ENCODE measurements at places on chromosomes 6 and 20.
A peak's percentile ranks its signal among the peaks of the same experiment; 100 is the strongest.

DNA sequence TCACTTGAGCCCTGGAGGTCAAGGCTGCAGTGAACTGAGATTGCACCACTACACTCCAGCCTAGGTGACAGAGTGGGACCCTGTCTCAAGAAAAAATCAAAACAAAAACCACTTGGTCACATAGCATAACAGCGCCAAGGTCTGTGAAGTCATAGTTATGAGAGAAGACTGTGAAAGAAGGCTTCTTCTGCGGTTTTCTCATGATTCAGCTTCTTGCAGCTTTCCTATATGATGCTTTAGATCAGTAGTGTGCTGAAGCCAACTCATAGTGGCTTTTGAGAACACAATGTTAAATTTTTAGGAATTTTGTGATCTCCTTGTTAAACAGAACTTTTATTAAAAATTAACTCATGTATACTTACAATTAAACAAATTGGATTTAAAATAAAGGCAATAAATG is 136.2 kb upstream of the GLP1R start:
- no peaks in the 10 kb centered on the region for H3K36me3 ChIP-seq
- H3K27me3 ChIP-seq: no peaks in the 10 kb centered on the region
- no peak for DNase-seq
- no peak overlapping the region for H3K27ac ChIP-seq
- no peak overlapping the region for H3K4me3 ChIP-seq
- H3K4me1 ChIP-seq: no peaks in the 10 kb centered on the region

- H3K4me1 ChIP-seq: peaks cover 7% of the 10 kb centered on the region
- no peaks in the 10 kb centered on the region for H3K36me3 ChIP-seq
- peak overlapping the region; percentile 25 for H3K4me3 ChIP-seq
- H3K27me3 ChIP-seq: no peaks in the 10 kb centered on the region
- peak; percentile 51 for DNase-seq
These were observed 114.6 kb downstream of the DLL1 start for GRCh38 chr6:170176136-170176897.

- no peak overlapping the region for H3K4me3 ChIP-seq
- no peak for DNase-seq
- H3K4me1 ChIP-seq: no peaks in the 10 kb centered on the region
- no peak overlapping the region for H3K27ac ChIP-seq
These were observed 153.0 kb downstream of the REV3L start for GRCh38 chr6:111329882-111330633.

GRCh38 chr6:72218125-72218524 is 331.8 kb downstream of the RIMS1 start:
- H3K27ac ChIP-seq: no peak overlapping the region
- no peak for DNase-seq
- H3K4me1 ChIP-seq: no peaks in the 10 kb centered on the region

DNA sequence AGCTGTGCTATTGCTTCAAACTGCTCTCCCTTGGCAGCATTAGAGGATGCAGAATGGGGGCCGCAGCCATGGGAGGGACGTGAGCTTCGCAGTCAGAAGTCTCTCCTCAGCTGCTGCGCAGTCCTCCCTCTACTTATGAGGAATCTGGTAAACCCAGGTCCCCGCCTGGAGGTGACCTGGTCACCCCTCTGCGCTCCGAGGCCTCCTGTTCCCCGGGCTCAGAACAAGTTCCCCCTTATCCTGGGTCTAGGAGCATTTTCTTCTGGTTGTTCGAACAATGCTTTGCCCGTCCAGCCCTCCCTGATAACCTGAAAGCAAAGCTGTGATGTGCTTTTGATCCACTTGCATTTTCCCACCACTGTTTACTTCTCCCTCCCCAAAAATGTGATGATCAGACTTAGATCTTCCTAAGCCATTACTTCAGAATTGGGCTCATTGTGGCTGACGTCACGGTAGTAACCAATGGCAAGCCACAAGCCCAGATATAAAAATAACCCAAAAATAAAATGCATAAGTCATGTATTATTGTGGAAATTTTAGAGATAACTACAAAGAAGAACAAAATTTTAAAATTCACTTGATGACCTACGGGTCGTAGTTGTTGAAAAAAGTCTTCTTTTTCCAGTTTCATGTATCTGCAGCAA is 80.7 kb downstream of the SERAC1 start:
- H3K4me3 ChIP-seq: no peak overlapping the region
- peak; percentile 62 for DNase-seq
- H3K4me1 ChIP-seq: peaks cover 8% of the 10 kb centered on the region
- H3K27me3 ChIP-seq: no peaks in the 10 kb centered on the region
- H3K36me3 ChIP-seq: no peaks in the 10 kb centered on the region
- peak overlapping the region; percentile 98 for H3K27ac ChIP-seq

DNA sequence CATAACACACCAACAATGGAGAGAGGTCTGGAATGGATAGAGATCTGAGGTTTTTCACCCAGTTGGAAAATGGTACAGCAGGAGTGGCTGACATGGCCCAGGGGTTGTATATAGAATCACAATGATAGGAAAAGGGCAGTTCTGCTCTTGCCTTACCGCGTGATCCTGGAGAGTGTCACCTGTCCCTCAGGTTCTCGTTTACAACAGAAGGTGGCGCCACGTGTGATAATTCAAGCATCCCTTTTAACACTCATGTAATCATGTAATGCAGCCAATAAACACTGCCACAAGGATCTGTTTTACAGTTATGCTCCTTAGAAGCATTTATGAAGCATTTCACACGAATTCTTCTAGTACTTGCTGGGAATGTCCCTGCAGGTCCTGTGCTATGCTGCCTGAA is 12.9 kb upstream of the WFDC2 start:
- H3K36me3 ChIP-seq: no peaks in the 10 kb centered on the region
- no peak overlapping the region for H3K27ac ChIP-seq
- H3K4me1 ChIP-seq: no peaks in the 10 kb centered on the region
- H3K27me3 ChIP-seq: no peaks in the 10 kb centered on the region

GRCh38 chr6:90110971-90111370 is 185.7 kb downstream of the BACH2 start:
- no peak for DNase-seq
- no peaks in the 10 kb centered on the region for H3K4me1 ChIP-seq
- H3K36me3 ChIP-seq: no peaks in the 10 kb centered on the region
- no peak overlapping the region for H3K4me3 ChIP-seq

DNA sequence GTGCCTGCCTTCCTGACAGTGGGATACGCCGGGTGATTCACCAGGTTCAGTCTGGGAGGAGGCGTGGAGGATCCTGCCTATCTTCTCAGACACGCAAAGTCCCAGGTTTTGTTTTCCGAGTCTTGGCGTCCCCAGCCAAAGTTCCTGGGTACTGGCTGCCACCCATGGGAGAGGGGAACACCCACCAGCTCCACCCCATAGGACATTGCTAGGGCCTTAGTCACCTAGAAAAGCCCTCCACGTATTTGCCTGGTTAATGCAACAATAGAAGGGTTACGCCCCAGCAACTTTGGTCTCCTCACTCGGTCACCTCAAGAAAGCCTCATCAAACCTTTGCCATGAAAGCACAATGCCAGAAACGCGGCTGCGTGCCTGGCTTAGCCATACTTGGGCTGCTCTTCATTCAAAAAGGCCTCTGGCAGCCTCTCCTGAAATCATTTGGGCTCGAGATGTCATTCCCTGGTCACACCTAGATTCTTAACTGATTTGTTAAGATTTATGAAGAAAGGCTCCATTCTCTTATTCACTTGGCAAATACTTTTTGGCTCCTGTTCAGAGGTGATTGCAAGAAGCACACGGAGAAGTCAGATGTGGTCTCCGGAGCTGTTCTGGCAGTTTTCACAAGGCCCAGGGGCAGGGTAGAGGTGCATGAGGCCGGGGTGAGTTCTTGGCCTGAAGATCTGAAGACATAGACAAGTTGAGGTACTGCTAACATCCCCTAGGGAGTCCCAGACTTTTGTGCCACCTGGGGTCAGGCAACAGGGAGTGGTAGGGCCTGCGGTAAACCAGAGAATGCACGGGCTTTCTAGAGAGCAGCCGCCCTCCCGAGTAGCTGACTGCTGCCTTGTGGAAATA is 35.5 kb upstream of the ZNF133 start:
- DNase-seq: no peak
- H3K4me1 ChIP-seq: no peaks in the 10 kb centered on the region
- H3K36me3 ChIP-seq: no peaks in the 10 kb centered on the region
- no peak overlapping the region for H3K27ac ChIP-seq

DNA sequence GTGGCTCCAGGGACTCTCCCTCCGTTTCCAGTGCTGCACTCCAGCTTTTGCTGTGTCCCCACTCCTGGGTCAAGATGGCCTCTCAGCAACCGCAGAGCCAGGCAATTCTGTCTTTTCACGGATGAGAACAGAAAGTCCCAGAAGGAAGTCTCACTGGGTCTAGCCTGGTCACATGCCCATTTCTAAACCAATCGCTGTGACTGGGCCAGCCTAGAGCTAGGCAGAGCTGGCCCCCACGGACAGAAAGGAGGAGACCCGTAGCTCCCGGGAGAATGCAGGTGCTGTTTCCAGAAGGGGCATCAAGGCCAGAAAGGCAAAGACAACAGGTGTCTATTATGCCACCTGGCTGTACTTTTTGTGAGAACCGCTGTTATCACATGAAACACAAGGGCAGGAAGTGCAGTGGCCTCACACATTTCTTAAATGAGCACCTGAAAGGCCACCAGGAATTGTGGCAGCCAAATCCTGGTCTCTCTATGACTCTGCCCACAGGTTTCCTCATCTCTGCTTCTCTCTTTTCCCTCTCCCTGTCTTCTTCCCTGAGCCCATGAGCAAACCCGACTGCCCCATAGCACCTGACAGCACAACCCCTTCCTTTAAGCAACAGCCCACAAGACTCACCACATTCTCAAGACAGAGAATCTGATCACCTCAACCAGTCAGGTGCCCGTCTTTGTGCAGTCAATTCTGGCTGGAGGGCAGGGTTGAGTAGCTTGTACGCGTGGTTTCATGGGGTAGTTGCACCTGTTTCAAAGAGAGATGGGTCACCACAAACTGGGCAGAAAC is 37.1 kb upstream of the B4GALT5 start:
- no peak overlapping the region for H3K27ac ChIP-seq
- DNase-seq: no peak
- no peaks in the 10 kb centered on the region for H3K36me3 ChIP-seq
- no peak overlapping the region for H3K4me3 ChIP-seq

DNA sequence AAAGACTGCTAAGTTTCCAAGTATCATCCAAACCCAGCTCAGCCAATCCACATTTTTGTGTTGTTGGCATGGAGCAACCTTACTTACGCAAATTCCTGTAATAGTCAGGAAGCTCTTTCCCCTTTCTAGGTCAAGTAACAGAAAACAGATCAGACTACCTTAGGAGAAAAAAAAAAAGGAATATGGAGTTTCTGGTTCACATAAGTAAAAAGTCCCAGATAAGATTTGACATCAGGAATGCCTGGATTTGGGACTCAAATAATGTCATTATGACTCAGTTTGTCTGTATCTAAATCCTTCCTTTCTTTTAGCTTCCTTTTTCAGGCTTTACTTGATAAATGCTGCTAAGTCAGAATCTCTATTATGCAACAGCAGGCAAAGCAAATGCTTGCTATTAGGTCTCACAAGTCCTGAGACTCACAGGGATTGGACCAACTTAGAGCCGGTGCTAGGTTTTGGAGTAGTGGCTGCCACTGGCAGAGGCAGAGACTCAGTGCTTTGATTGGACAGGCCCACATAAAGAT is 44.5 kb downstream of the NCOA7 start:
- no peaks in the 10 kb centered on the region for H3K27me3 ChIP-seq
- peaks cover 4% of the 10 kb centered on the region for H3K4me1 ChIP-seq
- H3K27ac ChIP-seq: no peak overlapping the region

GRCh38 chr6:52361414-52361944 is 472 bp upstream of the PAQR8 start:
- H3K27ac ChIP-seq: peak overlapping the region; percentile 81
- no peaks in the 10 kb centered on the region for H3K36me3 ChIP-seq
- no peaks in the 10 kb centered on the region for H3K27me3 ChIP-seq
- DNase-seq: peak; percentile 38
- H3K4me3 ChIP-seq: peak overlapping the region; percentile 80

DNA sequence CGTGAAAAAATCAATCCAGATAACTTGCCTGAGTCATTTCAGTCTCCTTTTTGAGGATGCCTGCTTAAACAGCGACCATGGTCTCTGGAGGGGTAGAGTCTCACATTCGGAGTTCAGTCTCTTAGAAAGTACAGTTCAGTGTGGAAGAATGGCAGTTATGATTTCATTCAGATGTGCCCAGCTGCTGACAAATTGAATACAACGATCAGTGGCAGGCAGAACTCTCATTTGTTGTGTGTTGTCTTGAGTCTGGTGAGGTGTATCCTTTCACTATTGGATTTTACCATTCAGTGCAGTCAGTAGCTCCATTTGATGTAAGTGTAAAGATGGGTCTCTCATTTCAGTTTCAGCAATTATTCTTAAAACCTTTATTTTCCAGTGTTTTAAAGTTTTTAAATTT is 639 bp upstream of the TULP4 start:
- H3K27me3 ChIP-seq: no peaks in the 10 kb centered on the region
- no peak overlapping the region for H3K27ac ChIP-seq
- H3K36me3 ChIP-seq: no peaks in the 10 kb centered on the region
- H3K4me3 ChIP-seq: no peak overlapping the region

DNA sequence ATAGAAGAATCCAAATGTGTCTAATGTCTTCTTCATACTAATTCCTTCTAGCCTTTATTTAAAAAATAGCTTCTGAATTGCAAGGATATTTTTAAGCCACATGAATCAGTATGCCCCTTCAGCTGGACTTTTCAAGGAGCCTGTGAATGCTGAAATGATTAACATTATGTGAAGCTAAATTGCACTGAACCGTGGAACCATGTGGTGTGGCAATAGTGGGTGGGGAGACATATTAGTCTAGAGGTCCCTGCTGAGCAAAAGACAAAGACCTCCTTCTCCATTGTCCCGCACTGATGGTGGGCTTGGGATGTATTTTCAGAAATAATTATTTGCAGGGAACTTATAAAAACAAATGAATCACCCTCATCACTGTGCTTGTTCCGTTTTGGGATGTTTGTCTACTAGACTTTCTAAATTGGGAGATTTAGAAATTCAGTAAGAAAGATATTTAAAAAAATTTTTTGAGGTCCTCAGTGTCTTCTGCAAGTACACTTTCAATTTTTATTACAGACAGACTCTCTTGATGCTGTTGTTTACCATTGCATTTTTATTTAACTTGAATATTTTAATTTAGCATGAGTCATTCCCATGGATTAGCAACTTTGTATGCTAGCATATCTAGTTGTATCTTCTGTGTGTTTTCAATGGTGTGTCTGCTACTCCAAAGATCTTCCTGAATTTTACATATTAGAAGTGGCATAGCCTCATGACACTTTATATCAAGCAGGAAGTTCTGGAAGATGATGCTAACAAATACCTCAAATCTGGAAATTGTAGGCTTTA is 238.1 kb downstream of the LAMA2 start:
- no peak overlapping the region for H3K27ac ChIP-seq
- H3K27me3 ChIP-seq: no peaks in the 10 kb centered on the region
- no peaks in the 10 kb centered on the region for H3K36me3 ChIP-seq
- no peak for DNase-seq
- H3K4me1 ChIP-seq: no peaks in the 10 kb centered on the region

GRCh38 chr20:57166568-57167291 is 99.7 kb downstream of the BMP7 start:
- no peaks in the 10 kb centered on the region for H3K4me1 ChIP-seq
- H3K36me3 ChIP-seq: no peaks in the 10 kb centered on the region
- H3K27me3 ChIP-seq: no peaks in the 10 kb centered on the region
- no peak overlapping the region for H3K27ac ChIP-seq

DNA sequence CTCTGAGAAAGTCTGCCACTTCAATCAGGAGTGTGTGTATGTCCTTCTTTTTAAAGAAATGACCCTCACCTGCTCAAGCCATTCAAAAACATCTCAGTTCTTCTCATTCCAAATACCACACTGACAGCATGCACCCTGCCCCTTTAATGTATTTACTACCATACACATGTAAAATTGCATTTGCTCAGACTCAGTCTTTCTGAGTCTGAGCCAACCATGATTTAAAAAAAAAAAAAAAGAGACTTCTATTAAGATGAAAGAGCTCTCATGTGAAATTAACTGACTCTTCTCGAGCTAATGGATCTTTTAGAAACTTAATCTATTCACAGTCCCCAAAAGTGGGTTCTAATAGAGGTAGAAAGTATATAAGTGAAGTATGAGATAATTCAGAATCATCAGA is 1.4 kb upstream of the FILIP1 start:
- no peaks in the 10 kb centered on the region for H3K36me3 ChIP-seq
- no peak overlapping the region for H3K27ac ChIP-seq
- H3K4me3 ChIP-seq: no peak overlapping the region
- H3K4me1 ChIP-seq: no peaks in the 10 kb centered on the region
